HCEC 1CT (cell line): ENCODE measurements at places on chromosomes 1 and 21.
A peak's percentile ranks its signal among the peaks of the same experiment; 100 is the strongest.

DNA sequence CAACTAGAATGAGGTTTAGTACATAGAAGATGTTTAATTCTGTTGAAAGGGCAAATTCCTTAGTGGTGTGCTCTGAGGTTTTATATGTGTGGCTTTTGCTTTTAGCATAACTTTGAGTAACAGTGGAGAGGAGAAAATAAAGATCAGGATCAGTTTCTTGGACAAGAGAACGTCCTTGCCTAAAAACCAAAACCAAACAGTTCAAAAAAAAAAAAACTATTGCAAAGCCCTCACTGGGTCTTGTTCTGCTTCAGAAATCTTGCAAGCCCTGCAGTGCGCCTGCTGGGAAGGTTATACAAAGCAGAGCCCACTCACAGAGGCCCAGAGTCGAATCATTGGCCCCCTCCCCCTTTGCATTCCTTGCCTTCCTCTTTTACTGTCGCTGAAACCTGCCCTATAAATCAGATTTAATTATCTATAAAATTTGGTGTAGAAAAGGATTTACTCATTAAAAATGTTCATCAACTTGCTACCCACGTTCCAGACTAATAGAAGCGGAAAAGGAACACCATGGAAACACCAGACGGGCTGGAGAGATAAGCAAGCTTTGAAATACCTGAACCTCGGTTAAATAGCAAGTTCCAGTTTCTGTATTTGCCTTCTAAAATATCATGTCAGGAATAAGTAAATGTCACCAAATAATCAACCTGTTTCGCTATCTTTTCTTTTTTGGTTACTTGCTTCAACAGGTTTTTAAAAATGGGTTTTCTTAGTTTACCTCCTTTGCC is 201.6 kb upstream of the PTBP2 start:
- no peak for DNase-seq

- DNase-seq = no peak
Observed at GRCh38 chr21:39188521-39189139, 5.4 kb upstream of the PSMG1 start.

DNA sequence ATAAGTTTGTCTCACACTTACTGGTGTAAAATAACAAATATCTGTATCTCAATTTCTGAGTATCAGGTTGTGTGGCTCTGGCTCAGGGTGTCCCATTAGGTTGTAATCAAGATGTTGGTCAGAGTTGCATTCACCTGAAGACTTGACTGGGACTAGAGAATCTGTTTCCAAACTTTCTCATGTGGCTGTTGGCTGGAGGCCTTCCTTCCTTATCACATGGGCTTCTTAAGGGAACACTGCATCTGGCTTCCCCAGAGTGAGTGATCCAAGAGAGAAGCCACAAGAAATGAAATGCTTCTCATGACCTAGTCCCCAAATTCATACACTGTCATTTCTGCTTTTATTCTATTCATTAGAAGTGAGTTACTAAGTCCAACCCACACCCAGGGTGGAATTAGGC is 568.4 kb upstream of the CAMK1G start:
- no peak for DNase-seq

DNA sequence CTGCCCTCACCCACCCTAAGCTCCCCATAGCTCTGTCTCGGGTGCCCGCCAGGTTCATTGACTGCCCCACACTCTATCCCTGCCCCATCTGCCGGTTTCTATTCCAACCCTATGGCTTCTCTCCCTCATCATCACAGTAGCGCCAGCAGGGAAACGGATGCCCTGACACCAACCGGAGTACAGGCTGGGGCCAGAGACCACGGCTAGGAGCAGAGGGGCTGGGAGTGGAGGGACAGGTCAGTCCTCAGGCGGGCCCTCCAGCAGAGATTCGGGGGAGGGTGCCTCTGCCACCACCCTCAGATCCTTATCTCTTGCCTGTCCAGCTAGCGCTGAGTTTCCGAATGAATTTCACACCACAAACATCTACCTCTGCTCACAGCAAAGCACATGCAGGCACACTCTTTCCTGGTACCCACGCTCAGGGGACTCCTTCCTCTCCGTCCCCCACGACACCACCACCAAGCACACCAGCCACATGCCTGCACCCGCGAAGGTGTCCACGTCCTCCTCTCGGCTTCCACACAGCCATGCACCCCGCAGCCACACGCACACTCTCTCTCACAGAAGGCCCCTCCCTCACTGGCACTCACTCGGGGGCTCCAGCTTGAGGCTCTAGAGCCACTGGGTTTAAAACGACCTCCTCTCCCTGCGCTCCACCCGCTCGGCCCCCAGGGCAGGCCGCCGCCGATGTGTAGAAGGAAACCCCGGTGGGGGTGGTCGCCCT is 7.2 kb downstream of the TAL1 start:
- DNase-seq = no peak

GRCh38 chr1:15684468-15685291 is 560 bp downstream of the PLEKHM2 start:
- DNase-seq = no peak

- DNase-seq = peak; percentile 41
Observed at GRCh38 chr1:164735315-164736052, 176.5 kb downstream of the PBX1 start.

- peak; percentile 77 for DNase-seq
Observed at GRCh38 chr1:24201941-24202440, 14.9 kb upstream of the IFNLR1 start.

DNA sequence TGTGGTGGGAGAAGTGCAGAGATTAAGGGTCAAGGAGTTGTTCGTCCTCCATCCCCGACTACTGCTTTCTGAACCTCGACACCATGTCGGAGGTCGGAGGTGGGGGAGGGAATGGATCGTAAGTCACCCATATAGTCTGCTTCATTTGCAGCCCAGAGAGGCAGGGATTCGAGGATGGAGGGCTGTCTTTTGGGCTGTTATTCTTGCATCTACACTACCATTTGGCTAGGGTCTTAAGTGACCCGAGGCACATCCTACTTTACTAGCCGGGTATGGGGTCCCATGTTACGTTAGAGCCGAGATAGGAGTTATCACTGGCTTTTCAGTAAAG is 578 bp downstream of the USP21 start:
- DNase-seq = no peak

GRCh38 chr1:37033355-37034101 is 787 bp downstream of the GRIK3 start:
- no peak for DNase-seq

DNA sequence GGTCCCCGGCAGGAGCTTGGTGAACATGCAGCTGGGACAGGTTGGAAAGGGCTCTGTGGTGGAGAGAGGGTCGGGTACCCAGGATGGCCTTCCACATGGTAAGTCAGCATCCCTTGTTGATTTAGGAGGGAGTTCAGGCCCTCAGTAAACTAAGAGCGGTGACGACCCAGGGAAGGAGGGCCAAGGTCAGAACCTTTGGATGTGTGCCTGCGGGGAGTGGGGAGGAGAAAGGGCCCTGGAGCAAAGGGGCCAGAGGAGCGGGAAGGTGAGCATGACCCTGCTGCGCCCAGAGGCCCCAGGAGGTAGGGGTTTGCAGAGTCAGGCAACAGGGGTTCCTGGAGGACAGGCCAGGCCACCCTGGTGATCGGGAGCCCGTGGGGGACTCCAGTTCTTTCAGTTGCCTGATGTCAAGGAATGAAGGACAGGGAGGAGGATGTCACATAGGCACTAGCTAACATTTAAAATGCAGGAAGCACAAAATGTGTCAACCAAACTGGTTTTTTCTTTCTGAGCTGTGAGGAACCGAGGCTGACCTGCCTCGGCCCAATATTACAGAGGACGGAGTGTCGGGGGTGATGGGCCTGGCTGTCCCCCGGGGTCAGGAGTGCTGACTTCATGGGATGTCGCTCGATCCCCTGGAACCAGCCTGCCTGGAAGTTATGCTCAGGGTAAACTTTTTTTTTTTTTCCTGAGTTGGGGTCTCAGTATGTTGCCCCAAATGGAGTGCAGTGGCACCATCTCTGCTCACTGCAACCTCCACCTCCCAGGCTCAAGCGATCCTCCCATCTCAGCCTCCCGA is 117.4 kb upstream of the SLC45A1 start:
- DNase-seq = no peak

DNA sequence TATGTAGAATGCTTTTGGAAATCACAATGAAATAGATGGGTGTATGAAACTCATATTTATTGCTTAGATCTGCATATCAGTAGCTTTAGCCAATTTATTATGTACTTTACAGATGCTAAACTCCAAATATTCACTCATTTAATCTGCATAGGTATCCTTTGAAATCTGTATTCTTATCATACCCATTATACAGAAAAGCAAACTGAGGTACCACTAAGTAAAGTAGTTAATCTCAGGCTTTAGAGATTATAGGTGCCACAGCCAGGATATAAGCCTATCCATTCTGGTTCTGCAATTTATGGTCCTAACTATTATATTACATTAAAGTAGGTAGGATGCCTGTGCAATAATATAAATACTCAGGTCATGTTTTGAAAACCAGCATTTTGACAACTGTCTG is 369.4 kb downstream of the NCAM2 start:
- no peak for DNase-seq
